Stimulated activated CD8-positive, alpha-beta memory T cell treated with anti-CD3 and anti-CD28 coated beads, Interleukin-4, amount 100 ng/mL, for 48 hours (primary cell): ENCODE measurements at places on chromosomes 16 and 17.

DNA sequence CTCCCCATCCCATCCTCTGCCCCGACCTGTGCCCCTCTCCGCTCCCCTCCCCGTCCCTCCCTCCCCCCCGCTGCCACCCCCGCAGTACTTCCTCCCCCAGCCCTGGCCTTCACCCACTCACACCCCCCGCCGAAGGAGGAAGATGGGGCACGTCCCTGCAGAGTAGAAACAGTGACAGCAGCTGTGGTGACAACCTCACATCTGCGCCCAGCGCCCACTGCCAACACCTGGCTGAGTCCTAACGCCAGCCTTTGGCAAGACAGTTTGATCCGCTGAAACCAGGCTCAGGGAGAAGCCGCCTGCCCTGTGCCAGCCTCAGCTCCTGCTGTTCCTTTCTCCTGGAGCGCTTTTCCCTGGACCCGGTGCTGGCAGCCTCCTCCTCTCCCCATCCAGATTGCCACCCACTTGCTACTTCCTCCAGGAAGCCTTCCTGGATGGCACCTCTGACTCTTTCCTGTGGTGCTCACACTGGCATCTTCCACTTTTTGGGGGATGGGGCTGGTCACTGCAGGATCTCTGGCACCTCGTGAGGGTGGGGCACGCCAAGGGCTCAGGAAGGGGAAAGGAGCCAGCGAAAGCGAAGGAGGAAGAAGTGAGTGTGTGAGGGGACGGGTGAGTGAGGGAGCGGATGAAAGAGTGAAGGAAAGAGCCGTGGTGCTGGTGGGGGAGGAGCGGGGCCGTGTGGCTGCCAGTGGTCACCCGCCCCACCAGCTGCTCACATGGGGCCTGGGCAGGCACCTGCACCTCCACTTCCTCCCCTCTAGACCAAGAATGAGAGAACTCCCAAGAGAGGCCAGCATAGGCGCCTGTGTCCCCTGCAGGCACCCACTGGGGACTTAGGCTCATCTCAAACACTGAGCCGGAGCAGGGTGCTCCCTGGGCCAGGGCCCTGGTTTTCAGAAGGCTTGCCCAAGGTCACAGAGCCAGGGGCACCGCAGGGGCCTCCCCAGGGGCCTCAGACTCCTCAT lies 27.0 kb downstream of the ZFPM1 start:
- peak; percentile 35 for DNase-seq

- DNase-seq = no peak
Measured at GRCh38 chr17:73759734-73760438, 115.6 kb upstream of the SDK2 start.

DNA sequence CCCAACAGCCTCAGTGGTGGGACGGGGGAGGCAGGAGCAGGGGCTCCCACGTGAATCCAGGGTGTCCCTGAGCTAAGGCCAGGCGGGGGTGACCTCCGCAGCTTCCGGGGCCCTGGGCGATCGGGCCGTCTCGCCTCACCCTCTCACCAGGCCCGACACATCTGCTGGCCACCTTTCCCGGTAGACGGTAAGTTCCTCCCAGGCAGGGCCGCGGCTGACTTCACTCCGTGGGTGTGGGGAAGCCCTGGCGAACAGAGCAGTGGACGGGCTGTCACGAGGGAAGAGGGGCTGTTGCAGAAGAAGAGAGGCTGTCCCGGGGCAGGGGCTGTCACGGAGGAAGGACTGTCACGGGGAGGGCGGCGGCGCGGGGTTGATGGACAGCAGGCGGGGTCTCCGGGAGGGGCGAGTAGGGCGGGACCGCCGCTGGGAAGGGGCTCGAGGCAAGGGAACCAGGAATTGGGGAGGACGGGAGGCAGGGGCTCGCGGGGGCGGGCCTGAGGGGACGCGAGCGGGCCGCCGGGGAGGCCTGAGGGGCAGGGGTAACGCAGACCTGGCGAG lies 498 bp downstream of the PKMYT1 start:
- DNase-seq = peak; percentile 62

GRCh38 chr16:78264642-78265041 lies 165.2 kb downstream of the WWOX start:
- DNase-seq = no peak

DNA sequence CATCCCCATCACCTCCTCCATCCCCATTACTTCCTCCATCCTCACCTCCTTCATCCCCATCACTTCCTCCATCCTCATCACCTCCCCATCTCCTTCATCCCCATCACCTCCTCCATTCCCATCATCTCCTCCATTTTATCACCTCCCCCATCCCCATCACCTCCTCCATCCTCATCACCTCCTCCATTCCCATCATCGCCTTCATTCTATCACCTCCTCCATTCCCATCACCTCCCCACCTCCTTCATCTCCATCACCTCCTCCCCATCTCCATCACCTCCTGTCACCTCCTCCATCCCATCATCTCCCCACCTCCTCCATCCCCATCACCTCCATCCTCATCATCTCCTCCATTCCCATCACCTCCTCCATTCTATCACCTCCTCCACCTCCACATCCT lies 116.4 kb downstream of the SEC14L1 start:
- no peak for DNase-seq

DNA sequence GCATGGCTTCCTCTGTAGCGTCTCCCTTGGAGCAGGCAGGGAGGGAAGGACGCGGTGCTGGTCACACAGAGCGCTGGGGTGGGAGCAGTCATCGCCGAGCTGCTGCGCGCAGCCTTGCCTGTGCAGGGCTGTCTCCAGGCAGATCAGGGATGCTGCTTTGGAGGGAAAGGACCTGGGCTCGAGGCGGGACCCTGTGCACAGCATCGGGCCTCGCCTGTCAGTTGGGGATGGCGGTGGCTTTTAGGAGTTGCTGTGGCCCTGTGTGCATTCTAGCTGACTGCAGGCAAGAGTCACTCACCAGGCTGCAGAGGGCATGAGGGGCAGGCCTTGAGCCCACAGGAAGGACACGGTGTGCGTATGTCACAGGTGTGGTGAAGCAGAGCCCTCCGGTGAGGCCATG lies 10.1 kb downstream of the ACSF3 start:
- no peak for DNase-seq
